ENCODE measurements at places on chromosomes 7 and 10.

GRCh38 chr10:24278176-24278889 lies 69.4 kb downstream of the KIAA1217 start:
- H3K27me3 ChIP-seq = no peaks in the 10 kb centered on the region
- no peaks in the 10 kb centered on the region for H3K36me3 ChIP-seq
- H3K4me3 ChIP-seq = no peak overlapping the region
- no peak for DNase-seq
- H3K4me1 ChIP-seq = no peaks in the 10 kb centered on the region

GRCh38 chr7:108109221-108109908 lies 20.8 kb downstream of the LAMB4 start:
- no peak overlapping the region for H3K4me3 ChIP-seq
- H3K4me1 ChIP-seq = no peaks in the 10 kb centered on the region
- DNase-seq = no peak
- no peaks in the 10 kb centered on the region for H3K36me3 ChIP-seq
- no peak overlapping the region for H3K27ac ChIP-seq

DNA sequence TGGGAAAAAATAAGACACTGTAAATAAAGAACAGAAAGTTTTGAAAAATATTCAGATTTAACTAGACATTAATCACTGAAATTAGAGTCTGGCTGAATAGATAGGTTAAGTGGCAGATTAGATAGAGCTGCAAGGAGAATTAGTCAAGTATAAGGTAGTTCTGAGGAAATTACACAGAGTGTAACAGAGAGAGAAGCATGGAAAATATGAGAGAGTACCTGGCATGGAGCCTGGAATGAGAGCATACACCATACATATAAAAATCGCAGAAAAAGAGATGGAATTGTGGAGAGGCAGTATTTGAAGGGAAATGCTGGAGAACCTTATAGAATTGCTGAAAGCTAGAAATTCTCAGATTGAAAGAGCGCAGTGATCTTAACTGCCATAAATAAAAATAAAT lies 46.9 kb downstream of the ZNRF2 start:
- peaks cover 3% of the 10 kb centered on the region for H3K36me3 ChIP-seq
- H3K4me3 ChIP-seq = no peak overlapping the region
- peaks cover 27% of the 10 kb centered on the region for H3K4me1 ChIP-seq
- H3K27ac ChIP-seq = no peak overlapping the region
- no peak for DNase-seq

DNA sequence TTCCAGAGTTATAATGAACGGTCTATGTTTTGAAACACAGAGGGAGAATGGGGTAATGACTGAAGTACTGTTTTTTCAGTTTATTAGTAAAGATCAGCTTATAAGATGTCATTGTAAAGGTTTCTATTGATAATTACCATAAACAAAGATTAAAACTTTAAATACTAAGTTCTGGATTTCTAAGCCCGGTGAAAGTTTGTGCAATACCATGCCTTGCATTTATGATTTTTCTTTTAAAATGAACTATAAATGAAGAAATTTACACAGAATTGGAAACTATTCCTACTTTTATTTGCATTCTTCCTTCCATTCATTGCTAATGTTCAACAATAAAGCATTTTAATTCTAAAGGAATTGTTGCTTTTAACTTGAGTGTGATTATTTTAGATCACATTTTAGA lies 4.9 kb downstream of the MEOX2 start:
- peak overlapping the region; percentile 76 for H3K27ac ChIP-seq
- H3K4me3 ChIP-seq = peak overlapping the region; percentile 67
- no peak for DNase-seq

GRCh38 chr10:82251222-82251906 lies 376.4 kb downstream of the NRG3 start:
- H3K4me3 ChIP-seq = no peak overlapping the region
- H3K4me1 ChIP-seq = no peaks in the 10 kb centered on the region
- H3K27me3 ChIP-seq = no peaks in the 10 kb centered on the region

DNA sequence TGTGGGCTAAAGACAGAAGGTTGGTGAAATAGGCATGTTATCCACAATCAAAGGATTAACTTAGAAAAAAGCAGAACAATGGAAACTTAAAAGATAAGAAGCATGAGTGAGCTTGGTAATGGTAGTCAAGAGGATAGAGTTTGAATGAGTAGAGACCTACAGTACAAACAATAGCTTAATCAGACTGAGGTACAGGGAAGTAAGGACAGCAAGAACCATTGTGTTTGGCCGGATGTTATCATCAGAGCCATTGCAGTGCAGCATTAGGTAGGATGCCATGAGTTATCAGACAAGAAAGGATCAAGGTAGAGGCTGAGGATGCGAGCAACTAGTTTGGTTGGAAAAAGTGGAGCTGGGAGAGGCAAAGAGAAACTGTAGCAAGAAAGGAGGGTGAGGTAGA lies 353.3 kb upstream of the VSTM2A start:
- H3K27ac ChIP-seq = no peak overlapping the region
- no peaks in the 10 kb centered on the region for H3K36me3 ChIP-seq
- no peaks in the 10 kb centered on the region for H3K27me3 ChIP-seq
- no peak overlapping the region for H3K4me3 ChIP-seq
- no peaks in the 10 kb centered on the region for H3K4me1 ChIP-seq
- no peak for DNase-seq

DNA sequence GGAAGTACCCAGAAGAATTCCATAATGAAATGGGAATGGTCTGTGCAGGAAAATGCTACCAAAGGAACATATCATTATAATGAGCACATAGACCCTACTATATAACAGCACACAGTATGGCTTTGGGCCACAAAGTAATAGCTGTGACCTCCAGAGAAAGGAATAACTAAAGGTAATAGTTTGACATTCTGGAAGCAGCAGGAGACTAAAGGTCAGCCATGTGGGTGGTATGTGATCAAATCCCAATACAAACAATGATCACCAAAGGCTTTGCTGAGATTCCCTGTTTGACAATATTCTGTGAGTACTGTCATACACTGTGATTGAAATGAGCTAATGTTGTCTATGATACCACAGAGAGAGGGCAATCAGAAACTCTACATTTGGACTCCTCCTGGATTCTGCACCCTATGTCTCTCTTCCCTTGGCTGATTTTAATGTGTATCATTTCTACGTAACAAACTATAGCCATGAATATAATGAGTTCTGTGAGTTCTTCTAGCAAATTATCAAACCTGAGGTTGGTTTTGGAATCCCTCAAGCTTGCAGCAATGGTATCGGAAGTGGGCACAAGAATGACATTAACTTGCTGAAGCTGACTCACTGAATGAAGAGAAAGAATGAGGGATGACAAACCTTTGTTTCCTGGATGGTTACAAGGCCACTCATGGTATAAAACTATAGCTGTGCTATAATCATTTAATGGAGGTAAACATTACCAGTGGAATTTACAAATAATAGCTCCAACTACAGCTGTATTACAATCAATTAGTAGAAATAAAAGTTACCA lies 99.6 kb downstream of the JMJD1C start:
- H3K4me3 ChIP-seq = no peak overlapping the region
- H3K27me3 ChIP-seq = no peaks in the 10 kb centered on the region
- no peak for DNase-seq
- no peak overlapping the region for H3K27ac ChIP-seq

GRCh38 chr7:99242682-99243081 lies 30.0 kb upstream of the MYH16 start:
- no peaks in the 10 kb centered on the region for H3K4me1 ChIP-seq
- DNase-seq = no peak
- H3K27ac ChIP-seq = no peak overlapping the region
- H3K4me3 ChIP-seq = no peak overlapping the region

GRCh38 chr10:7956508-7956907 lies 98.0 kb upstream of the GATA3 start:
- H3K4me1 ChIP-seq = peaks cover 21% of the 10 kb centered on the region
- no peaks in the 10 kb centered on the region for H3K36me3 ChIP-seq
- H3K27me3 ChIP-seq = no peaks in the 10 kb centered on the region
- no peak for DNase-seq
- H3K27ac ChIP-seq = peak overlapping the region; percentile 65

DNA sequence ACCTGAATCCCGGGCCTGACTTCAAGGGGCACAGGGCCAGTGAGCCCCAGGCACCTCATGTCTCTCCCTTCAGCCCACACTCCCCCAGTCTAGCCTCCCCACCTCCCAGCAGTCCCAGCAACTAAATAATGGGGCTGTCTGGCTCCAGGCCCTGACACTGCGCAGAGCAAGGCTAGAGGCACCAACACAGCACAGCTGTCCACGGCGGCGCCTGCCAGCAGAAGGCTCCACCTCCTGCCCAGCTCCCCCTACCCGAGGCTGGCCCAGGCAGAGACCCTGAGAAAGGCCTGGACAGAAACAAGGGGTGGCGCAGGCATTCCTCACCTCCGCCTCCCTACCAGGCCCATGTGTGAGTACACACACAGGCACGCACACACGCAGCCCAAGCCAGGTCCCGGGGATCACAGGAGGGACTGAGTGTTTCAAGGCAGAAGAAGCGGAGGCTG lies 6.1 kb downstream of the KCNH2 start:
- peaks cover 10% of the 10 kb centered on the region for H3K4me1 ChIP-seq
- DNase-seq = no peak
- peaks cover 38% of the 10 kb centered on the region for H3K27me3 ChIP-seq
- no peaks in the 10 kb centered on the region for H3K36me3 ChIP-seq
- no peak overlapping the region for H3K4me3 ChIP-seq

GRCh38 chr7:86130268-86130667 lies 513.4 kb upstream of the GRM3 start:
- DNase-seq = no peak
- H3K4me1 ChIP-seq = no peaks in the 10 kb centered on the region
- no peak overlapping the region for H3K4me3 ChIP-seq
- H3K27me3 ChIP-seq = no peaks in the 10 kb centered on the region

GRCh38 chr7:117195361-117196029 lies 127.4 kb downstream of the WNT2 start:
- H3K4me3 ChIP-seq = no peak overlapping the region
- peaks cover 71% of the 10 kb centered on the region for H3K36me3 ChIP-seq
- H3K27ac ChIP-seq = no peak overlapping the region
- no peaks in the 10 kb centered on the region for H3K27me3 ChIP-seq

GRCh38 chr7:71286336-71286735 lies 154.4 kb downstream of the GALNT17 start:
- H3K27me3 ChIP-seq = no peaks in the 10 kb centered on the region
- H3K4me3 ChIP-seq = no peak overlapping the region
- H3K27ac ChIP-seq = no peak overlapping the region
- no peaks in the 10 kb centered on the region for H3K36me3 ChIP-seq
- peaks cover 3% of the 10 kb centered on the region for H3K4me1 ChIP-seq

DNA sequence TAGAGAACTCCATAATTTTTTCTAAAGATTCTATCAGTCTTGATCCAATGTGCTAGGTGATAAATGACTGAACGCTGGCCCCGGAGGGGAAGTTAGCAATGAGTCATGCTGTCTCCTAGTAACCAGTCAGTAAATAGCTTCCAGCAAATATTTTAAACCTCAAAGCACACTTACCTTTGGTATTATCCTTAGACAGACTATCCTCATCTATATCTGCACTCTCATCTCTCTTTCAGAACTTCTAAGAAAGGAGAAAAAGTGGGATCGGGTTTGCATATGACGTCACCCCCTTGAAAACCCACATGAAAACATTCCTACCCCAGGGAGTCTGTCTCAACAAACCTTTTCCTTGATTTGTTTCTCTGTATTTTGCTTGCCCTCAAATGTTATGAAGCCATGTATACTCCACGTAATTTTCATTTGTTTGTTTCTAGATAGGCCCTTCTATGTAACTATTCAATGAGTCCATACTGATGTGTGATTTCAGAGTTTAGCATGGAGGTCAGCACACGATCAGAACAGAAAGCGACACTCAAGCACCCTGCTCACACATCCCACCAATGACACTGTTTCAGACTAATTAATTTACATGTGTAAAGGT lies 174.9 kb upstream of the NRP1 start:
- H3K27ac ChIP-seq = peak overlapping the region; percentile 56
- no peak overlapping the region for H3K4me3 ChIP-seq
- DNase-seq = no peak
- H3K36me3 ChIP-seq = no peaks in the 10 kb centered on the region

DNA sequence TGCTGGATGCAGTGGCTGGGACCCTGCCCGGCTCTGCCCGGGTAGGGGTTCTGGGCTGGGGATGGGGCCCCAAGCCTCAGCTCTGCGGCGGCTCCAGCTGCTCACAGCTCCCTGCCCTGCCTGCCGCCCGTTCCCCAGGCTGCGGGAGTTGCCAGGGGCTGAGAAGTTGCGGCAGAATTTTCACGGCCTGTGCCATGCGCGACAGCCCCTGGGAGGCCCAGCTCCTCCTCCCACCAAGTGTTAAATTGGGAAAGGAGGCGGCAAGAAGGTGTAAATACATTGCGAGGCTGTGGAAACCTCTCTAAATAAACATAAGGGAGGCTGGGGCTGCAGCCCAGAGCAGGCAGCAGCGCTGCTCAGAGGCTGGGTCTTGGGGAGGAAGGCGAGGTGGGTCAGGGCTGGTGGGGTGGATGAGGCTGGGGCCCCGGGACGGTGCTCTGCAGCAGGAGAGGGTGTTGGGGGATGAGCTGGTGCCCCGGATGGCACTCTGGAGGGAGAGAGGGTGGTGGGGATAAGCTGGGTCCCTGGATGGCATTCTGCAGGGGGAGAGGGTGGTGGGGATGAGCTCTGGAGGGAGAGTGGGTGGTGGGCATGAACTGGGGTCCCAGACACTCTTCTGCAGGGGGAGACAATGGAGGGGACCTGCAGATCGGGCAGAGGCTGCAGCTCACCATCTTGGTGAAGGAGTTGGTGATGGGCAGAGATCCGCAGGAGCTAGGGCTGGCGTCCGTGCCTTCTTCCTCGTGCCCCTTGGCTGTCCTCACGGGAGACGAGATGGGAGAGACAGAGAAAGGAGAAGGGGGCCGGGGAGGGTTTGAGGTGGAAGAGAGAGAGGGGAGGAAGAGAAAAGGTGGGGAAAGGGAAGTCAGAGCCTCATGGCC lies 85.5 kb upstream of the GNA12 start:
- H3K4me3 ChIP-seq = no peak overlapping the region
- DNase-seq = peak; percentile 77
- H3K36me3 ChIP-seq = no peaks in the 10 kb centered on the region

DNA sequence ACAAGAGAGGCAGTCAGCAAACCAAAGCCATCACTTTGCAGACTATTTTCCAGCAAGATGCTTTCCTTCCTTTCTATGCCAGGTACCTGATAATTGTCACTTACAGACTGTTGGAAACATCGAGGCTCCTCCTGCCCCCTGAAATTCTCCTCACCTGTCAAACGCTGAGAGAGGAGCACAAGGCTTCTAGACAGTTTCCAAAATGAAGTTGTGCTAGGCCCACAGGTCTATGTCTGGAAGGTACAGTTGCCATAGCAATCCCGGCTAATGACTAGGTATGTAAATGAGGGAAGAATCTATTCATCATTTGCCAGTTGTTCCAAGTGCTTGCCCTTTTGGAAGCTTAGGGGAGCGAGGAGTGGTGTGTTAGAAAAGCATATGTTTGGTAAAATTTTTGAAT lies 334.4 kb downstream of the CALN1 start:
- no peaks in the 10 kb centered on the region for H3K36me3 ChIP-seq
- H3K4me3 ChIP-seq = no peak overlapping the region
- no peaks in the 10 kb centered on the region for H3K27me3 ChIP-seq
- no peaks in the 10 kb centered on the region for H3K4me1 ChIP-seq
- no peak for DNase-seq
- no peak overlapping the region for H3K27ac ChIP-seq

Data from osteocyte (in vitro differentiated cells).